Activated T-cell treated with anti-CD3 and anti-CD28 coated beads, Interleukin-2, amount 50 U/mL, for 72 hours (primary cell): ENCODE measurements at places on chromosomes 7 and 10.

DNA sequence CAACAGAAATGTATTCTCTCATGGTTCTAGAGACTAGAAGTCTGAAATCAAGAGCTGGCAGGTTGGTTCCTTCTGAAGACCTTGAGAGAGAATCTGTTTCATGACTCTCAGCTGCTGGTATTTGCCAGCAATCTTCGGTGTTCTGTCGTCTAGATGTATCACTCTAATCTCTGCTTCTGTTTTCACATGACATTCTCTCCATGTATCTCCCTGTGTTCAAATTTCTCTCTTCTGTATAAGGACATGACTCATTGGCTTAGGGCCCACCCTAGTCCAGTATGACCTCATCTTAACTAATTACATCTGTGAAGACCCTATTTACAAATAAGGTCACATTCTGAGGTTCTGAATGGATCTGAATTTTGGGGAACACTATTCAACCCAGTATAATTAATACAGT, 82.3 kb downstream of the ANKRD7 start:
- no peak for DNase-seq

DNA sequence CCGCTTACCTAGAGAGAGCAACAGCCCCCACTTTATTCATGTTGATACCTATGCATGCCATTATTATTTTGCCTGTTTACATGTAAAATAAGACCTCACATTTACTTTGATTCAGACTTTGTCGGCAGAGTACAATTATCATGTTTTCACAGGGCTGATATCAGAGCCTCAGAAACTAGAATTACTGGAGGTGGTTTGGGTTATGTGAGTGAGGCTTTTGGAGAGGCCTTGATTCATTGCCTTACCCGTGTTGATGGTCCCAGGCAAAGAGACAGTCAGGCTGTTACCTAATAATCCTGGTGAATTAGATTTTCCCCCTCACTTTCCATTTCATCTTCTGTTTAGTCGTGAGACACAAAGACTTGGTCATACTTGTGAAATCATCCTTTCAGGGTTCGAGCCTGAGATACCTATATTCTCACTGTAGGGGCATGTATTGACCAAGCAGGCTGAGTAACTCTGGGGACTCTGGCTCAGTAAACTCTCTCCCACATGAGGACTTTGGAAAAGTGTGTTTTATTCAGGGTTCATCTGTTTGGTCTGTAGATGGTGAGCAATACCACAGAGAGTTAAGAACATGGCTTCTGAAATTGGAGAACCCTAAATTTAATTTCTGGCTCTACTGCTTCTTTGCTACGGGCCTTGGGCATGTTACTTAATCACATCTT, 150.9 kb downstream of the CELF2 start:
- no peak for DNase-seq

DNA sequence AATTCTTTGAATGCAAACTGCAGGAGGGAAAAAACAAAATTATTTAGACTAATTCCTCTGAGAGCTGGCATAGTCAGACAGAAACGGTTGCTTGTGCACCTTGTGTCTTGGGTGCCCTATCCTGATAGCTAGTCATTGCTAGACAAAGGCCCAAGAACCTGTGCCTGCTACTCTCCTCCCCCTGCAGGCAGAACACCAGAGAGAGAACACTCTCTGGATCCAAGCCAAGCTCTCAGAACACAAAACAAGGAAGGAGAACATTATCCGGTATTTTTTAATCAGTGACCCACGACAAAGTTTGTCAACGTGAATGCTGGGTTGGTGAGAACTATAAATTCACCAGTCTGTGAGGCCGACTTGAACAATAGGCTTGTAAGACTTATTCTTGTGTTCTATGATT, 18.8 kb upstream of the PPP1R9A start:
- no peak for DNase-seq

DNA sequence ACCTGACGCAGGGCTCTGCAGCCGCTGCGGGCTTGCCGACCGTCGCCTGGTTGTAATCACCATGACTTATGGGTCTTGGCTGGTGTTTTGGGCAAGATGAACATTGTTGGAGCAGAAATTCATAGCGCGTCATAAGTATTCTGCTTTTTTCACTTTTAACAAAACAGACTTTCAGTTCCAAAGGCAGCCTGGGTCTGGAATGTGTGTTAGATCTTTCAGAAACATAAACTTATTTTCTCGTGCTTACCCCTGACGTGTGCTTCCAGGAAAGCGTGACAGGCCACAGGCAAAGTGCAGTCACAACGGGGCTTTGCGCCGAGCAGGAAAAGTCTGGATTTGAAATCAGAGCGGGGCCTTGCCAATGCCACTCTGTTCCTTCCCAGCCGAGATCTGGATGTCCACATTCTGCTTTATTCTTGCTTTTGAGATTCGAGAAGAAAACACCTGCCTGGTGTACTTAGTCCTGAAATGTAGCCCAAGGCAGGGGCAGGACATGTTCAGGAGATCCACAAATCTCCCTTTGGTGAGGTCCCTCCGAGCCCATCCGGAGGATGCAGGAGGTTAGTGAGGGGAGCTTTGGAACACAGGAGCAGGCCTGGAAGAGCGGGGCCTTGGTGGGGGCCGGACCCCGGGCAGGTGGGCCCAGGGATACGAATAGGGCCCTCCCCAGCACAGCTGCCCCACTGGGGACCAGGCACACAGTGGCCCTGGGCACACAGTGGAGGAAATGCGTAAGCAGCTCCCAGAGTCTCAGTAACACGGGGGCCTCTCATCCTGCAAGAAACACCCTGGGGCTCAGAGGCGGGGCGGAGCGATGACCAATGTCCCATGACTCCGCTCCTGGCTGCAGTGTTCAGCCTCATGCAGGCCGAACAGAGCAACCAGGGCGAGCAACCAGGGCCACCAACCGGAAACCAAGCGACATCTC, 49.5 kb upstream of the EBF3 start:
- no peak for DNase-seq

- DNase-seq, result no peak
These were observed 3.4 kb downstream of the ASNS start for GRCh38 chr7:97868788-97869187.

DNA sequence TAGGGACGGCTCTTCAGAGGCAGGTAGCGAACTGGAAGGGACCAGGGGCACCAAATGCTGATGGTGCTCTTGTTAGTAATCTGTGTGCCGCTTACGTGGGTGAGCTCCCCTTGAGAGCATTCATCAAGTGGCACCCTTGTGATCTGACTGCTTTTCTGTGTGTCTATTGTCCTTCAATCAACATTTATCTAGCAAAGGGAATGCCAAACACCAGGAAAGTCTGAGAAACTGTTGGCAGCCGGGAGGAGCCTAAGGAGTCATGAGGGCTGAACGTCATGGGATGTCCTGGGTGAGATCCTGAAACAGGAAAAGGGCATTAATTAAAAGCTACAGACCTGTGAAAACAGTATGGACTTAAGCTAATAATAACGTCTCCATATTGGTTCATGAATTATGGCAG, 733.1 kb downstream of the TYW1 start:
- DNase-seq, result no peak

DNA sequence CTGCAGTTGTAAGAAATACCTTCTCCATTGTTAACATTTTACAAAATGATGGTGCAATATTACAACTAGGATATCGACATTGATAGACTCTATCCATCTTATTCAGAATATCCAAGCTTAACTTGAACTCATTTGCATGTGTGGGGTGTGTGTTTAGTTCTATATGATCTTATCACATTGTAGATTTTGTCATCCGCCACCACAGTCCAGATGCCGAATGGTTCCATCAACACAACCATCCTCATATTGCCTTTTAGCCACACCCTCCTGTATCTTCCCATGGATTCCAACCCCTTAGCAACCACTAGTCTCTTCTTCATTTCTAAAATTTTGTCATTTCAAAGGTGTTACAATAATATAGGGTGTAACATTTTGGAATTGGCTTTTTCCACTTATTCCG, 452.9 kb upstream of the AKR1E2 start:
- no peak for DNase-seq

DNA sequence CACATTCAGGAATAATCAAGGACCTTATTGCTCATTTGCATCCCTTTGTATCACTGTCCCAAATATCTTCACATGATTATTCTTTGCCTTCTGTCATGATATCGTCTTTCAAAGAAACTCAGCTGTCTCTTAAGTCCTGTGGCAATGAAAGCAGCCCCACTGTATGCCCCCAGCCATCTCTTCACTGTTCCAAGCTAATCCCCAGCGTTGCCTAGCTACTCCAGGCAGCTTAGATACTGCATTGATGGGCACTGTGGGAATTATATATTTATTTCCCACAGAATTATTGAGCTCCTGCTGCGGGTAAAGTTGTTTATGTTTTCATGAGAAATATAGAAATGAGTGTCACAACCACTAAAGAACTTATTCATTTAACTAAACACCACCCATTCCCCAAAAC, 38.8 kb downstream of the SND1 start:
- DNase-seq, result no peak

DNA sequence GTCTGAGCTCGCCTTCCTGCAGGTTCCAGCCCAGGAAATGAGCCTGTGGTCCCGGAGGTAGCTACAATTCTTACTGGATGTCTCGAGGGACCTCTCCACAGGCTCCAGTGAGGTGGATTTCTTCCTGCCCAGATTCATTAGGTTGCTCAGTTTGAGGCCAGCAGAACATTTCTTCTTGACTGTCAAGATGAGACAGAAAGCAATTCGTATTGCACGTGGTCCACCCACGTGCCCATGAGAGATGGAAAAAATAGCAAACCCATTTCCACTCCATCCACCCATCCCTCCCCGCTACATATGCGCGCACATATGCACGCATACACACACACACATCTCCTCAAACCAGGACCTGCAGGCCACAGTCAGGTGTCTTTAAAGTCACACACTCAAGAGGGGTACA, 68.7 kb downstream of the VWA2 start:
- no peak for DNase-seq
